ENCODE measurements at places on chromosomes 16 and 17.

GRCh38 chr17:7475764-7476422 is 3.5 kb downstream of the ZBTB4 start:
- DNase-seq = no peak

DNA sequence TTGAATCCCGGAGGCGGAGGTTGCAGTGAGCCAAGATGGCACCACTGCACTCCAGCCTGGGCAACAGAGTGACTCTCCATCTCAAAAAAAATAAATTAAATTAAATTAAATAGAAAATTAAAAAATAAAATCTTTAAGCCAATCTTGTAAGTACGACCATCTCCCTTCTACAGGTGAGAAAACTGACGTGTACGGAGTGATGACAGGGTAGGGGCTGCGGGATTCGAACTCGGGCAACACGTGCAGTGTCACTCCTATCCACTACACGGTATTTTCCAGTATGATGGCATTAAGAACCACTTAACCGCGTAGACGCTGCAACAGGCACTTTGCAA is 762 bp downstream of the WDR59 start:
- DNase-seq = peak; percentile 13

DNA sequence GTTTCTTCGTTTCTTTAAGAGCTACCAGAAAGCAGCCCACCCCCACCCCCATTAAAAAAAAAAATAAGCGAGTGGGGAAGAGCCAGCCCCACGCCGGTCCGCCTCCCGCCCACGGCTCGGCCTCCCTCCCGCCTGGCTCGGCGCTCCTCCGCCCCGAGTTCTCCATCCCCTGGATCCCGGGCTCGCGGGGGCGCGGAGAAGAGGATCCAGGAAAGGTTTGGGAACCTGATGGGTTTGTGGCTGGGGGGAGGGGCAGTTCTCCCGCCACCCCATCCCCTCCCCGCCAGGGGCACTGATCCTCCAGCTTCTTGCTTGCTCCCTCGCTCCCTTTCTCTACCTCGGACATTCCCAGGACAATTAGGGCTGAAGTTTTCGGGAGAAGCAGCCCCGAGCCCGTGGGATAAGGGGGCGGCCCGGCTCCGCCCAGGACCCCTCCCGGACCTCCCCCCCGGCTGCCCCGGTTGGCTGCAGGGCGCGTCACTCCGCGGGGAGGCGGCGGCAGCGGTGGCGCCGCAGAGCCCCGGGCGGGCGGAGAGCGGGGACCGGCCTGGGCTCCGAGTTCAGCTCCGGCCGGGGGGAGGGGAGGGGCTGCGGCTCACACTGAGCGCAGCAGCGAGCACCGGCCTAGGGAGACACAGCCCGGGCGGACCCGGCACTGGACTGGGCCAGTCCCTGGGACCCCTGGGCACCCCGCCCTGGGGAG is 1.0 kb upstream of the SALL1 start:
- no peak for DNase-seq

- DNase-seq = no peak
Observed at GRCh38 chr17:61161615-61162134, 238.0 kb upstream of the TBX2 start.

DNA sequence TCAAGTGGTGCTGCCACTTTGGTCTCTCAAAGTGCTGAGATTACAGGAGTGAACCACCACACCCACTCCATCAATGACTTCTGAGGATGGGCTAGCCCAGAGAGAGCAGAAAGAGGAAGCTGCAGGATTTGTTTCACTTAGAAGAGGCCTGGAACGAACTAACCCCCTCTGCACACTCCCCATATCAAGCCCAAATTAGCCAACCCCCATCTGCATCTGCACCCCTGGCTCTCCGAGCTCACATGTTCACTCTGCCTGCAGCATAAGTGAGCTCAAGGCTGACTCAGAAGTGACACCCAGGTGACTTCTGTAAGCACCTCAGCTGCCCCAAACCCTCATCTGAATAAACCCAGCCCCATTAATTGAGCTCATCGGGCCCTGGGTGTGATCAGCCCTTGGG is 4.8 kb downstream of the SCNN1G start:
- no peak for DNase-seq

GRCh38 chr16:8998108-8998507 is 34.4 kb upstream of the USP7 start:
- no peak for DNase-seq

GRCh38 chr17:82832881-82833475 is 6.8 kb downstream of the ZNF750 start:
- no peak for DNase-seq

- DNase-seq = no peak
Observed at GRCh38 chr16:87826798-87827587, 42.3 kb downstream of the SLC7A5 start.

DNA sequence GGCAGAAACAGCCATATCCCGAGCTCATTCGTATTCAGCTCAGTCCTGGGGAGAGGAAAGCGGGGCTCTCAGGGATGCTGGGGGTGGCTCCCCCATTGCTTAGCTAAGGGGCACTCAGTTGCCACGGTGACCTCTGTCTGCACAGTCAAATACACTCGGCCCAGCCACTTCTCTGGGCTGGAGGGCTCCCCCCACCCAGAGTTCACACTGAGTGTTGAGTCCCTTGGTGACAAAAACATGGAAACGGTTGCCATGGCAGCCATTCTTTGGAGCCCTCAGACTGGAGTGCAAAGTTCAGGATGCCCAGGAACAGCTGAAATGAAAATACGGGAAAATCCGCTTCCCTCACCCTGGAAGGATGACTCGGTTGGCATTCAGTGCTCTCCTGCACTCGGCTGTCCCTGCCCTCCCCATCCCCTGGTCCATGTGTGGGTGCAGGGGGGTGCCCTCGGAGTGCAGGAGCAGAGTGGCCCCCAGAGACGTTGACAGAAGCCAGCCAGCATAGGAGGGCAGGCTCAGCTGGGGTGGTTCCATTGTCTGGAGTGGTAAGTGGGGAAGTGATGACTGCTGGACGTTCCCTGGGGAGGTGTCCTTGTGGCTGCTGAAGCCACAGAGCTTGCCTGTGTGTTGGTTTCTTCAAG is 216.5 kb downstream of the NTN1 start:
- no peak for DNase-seq

DNA sequence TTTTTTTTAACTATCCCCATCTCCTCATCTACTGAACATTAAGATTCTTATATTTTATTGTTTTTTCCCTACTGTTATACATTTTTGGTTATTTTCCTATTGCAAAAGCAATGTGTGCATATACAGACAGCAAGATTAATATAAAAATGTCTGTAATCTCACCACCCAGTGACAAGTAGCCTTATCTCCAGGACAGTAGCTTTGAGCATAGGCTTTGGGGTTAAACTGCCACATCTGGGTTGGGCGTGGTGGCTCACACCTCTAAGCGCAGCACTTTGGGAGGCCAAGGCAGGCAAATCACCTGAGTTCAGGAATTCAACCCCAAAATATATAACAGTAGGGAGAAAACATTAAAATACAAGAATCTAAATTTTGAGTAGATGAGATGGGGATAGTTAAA is 27.4 kb upstream of the SSTR2 start:
- DNase-seq = no peak

GRCh38 chr16:14240219-14240843 is 169.2 kb downstream of the MRTFB start:
- DNase-seq = no peak

DNA sequence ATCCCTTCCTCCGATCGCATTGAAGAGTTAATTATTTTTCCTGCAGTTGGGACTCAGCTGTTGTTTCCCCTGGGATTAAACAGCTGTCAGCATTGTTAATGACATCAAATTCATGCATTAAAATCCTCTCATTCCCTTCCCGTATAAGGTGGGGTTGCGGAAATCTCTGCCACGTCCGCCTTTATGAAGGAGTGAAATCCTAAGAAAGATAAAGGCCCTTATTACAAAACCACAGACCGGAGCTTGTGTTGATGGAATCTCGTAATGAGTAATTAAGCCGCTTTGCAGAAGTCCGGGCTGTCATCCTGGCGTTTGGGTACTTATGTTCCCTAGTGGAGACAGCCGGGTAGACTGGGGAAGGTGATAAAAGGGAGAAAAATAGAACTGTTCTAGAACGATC is 627.6 kb downstream of the MAF start:
- DNase-seq = no peak

- no peak for DNase-seq
Observed at GRCh38 chr17:50800196-50800700, 32.9 kb upstream of the ANKRD40CL start.

GRCh38 chr16:50182441-50182840 is 29.3 kb downstream of the TENT4B start:
- no peak for DNase-seq

- DNase-seq = no peak
Observed at GRCh38 chr16:56583351-56584168, 5.8 kb upstream of the MT3 start.

- DNase-seq = peak; percentile 6
Observed at GRCh38 chr17:4142107-4142900, 526 bp downstream of the ZZEF1 start.

- DNase-seq = no peak
Observed at GRCh38 chr16:22093996-22094395, 1.7 kb downstream of the VWA3A start.

DNA sequence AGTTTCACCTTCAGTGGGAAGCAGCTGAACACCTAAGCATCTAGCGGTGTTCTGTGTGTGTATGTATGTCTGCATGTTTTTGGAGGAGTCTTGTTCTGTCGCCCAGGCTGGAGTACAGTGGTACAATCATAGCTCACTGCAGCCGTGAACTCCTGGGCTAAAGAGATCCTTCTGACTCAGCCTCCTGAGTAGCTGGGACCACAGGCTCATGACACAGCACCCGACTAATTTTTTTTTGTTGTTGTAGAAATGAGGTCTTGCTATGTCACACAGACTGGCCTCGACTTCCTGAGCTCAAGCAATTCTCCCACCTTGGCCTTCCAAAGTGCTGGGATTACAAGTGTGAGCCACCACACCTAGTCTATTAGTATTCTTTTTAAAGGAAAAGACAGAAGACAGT is 30.2 kb upstream of the FAAP100 start:
- DNase-seq = no peak

- DNase-seq = no peak
Observed at GRCh38 chr17:29068818-29069217, 25.9 kb downstream of the PIPOX start.

- no peak for DNase-seq
Observed at GRCh38 chr17:14442798-14443528, 142.1 kb downstream of the HS3ST3B1 start.

DNA sequence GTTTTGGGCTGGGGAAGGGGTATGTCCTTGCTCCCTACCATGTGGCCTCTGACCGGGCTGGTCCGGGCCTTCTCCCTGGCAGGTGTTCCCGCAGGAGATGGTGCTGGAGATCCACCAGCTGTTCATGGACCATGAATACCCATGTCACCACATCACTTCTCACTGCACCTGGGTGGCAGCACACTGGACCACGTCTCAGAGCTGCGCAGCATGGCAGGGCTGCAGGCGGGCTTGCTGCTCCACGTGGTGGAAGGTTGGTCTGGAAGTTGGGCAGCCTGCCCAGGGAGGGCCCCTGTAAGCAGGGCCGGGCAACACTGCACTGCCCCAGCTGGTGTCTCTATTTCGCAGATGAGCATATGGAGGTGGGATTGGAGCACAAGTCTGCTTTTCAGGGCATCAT is 169.5 kb upstream of the ZNF267 start:
- no peak for DNase-seq

- DNase-seq = no peak
Observed at GRCh38 chr17:36736201-36737156, 135.1 kb downstream of the MRM1 start.

GRCh38 chr17:9315360-9315759 is 260.3 kb downstream of the STX8 start:
- no peak for DNase-seq

DNA sequence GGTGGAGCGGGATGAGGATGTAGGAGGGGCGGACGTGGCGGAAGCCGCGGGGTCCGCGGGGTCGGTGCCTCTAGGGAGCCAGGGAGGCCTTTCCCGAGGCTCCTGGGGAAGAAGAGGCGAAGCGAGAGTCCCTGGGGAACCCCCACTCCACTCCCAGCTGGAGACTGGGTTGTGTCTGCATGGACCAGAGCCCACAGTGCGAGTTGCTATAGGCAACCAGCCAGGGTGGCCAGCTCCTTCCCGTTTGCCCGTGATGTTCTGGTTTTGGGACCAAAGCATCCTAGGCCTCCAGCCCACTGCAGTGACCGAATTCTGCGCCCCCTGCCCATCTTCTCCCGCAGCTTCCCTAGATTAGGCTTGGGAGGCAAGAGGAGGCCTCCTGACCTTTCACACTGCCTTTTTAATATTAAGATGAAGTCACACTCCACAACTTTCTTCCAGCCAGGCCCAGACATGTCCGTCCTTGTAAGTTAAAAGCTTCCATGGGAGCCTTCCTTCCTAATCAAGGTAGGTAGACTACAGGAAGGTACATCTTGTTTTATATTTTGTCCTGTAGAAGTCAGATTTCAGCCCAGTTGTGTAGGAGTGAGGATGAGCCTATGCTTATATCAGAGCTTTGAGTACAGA is 469 bp downstream of the AMZ2 start:
- DNase-seq = no peak

GRCh38 chr17:13273806-13274205 is 256.0 kb upstream of the ELAC2 start:
- DNase-seq = no peak

GRCh38 chr17:57687642-57688041 is 57.5 kb downstream of the CCDC182 start:
- DNase-seq = no peak

GRCh38 chr17:879546-880442 is 97.6 kb downstream of the MRM3 start:
- DNase-seq = peak; percentile 79

DNA sequence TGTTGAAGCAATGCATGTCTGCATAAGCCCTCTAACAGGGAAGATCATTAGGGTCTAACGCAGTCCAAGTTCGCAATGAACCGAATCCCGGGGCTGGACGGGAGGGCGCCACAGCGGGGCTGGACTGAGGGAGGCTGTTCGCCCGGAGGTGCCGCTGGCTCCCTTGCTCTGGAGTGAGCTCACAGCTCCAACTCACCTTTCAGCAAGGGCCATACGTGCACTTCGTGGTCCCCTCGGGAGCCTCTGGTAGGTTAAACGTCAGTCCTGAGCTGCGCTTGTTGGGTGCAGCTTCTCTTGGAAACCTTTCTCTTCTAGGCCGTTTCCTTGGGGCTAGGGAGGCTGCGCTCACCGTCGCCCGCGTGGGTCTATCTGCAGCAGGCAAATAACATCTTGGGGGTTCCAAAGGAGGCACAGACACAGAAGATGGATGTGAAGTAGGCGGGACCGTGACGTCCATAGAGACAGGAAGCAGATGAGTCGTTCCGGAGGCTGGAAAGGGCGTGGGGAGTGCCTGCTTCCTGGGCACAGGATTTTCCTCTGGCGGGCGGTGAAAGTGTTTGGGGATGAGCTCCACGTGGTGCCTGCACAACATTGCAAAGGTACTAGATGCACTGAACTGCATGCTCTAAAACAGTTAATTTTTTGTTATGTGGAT is 21.9 kb downstream of the ATP2C2 start:
- DNase-seq = no peak

GRCh38 chr17:28221751-28222414 is 97.1 kb upstream of the TMEM97 start:
- DNase-seq = no peak
